ENCODE measurements at places on chromosomes 7 and 10.

- no peak for DNase-seq
Measured at GRCh38 chr7:54841772-54842697, 83.0 kb upstream of the SEC61G start.

- DNase-seq: no peak
Measured at GRCh38 chr7:134941185-134941900, 45.0 kb upstream of the AGBL3 start.

DNA sequence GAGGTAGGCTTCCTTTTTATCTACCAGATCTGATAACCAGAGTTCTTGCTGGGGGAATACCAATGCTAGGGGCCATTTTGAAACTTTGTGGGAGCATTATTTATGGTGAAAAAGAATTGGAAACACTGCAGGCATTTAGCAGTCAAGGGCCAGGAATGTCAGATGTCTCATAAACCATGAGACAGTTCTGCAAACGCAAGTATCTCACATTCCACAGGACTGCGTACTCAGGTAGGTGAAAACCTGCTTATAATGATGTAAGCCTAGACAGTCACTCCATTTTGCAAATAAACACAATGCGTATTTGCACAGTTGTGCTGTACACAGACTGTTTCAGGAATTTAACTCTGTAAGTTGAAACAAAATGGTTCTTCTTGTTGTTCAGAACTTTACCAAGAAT lies 33.9 kb downstream of the ECHDC3 start:
- no peak for DNase-seq

- no peak for DNase-seq
Measured at GRCh38 chr10:36091007-36091406, 448.9 kb upstream of the FZD8 start.

- no peak for DNase-seq
Measured at GRCh38 chr7:143407287-143408251, 1.1 kb downstream of the EPHA1 start.

- DNase-seq: no peak
Measured at GRCh38 chr10:103820101-103821062, 35.0 kb downstream of the SH3PXD2A start.

DNA sequence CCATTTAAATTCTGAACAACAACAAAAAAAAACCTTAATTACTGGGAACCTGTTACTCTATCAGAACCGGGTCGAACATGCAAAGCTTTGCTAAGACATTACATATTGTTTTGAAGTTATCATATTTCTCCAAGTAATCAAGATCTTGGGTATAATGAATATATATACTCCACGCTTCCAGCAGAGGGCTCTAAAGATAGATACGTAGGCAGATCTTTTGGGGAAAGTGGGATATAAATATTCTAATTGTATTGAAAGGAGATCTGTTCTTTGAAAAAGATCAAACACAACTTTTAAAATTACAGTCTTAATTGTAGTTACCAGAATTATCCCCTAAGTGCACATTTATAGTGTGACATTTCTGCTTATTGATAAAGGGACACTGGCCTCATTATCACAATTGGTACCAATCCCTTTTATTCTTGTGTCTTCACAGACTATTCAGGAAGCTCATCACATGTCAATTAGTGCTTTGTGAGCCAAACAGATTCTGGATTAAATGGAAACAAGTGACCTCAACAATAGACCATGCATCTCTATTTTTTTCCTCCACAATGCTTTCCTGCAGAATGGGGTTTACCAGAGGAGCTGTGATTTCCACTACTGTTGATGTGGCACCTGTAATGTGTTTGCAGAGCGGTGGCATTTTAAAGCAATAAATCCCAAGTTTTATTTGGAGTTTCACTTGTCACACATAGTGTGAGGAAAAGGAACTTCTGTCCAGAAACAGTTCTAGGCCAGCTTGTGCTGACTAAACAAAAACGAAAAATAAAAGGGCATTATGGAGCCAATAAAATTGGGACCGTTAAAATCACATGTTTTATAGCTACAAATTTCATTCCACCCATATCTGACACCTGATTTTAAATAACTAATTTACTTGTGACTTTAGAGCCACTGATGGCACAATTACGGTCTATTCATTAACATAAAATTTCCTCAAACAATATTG lies 122.4 kb downstream of the CTTNBP2 start:
- no peak for DNase-seq

DNA sequence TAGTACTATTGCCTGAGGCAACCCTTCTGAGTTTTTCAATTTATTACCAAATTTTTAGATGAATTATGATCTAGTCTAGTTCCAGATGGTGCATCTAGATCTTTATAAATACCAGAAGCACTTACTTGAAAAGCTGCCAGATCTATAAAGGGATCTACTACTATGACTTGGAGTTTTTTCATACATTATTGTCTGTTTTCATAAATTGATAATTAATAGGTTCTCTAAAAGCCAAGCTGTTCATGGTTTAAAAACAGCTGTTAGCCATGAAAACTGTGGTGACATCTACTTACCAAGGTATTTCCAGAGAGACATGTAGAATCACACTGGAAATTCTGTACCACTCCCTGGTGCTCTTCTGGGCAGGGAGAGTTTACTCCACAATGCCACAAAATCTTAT lies 786.5 kb upstream of the C7orf33 start:
- DNase-seq: no peak

GRCh38 chr7:101795461-101795860 lies 22.0 kb upstream of the CUX1 start:
- DNase-seq: no peak

DNA sequence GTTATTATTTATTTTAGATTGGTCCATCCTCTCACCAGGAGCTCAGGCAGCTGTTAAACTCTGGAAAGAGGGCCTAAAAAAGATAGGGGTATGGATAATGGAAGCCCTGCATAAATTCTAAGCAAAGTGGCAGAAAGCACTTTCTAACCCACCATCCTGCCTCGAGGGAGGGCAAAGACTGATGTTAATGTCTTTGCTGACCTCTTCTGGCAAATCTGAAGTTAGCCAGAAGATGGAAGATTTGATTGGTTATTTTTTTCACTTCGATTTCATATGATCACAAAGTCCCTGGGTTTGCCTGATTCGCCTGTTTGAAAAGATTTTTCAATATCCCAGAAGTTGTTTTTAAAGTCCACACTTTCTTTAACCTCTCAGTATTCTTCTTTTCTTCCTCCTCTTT lies 24.8 kb downstream of the OR9A2 start:
- no peak for DNase-seq

DNA sequence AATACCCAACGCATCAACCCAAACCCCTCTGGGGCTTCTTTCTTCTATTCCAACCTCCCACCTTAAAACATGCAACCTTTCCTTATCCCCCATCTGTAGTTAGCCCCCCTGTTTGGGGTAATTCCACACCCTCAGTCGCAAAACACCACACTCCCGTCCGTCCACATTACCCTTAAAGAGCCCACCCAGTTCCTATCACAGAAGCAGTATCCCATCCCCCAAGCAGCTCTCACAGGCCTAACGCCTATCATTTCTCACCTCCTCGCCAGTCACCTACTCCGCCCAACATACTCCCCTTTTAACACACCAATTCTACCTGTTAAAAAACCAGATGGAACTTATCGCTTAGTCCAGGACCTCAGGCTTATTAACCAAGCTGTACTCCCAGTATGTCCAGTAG lies 63.7 kb downstream of the LRRC17 start:
- DNase-seq: no peak

DNA sequence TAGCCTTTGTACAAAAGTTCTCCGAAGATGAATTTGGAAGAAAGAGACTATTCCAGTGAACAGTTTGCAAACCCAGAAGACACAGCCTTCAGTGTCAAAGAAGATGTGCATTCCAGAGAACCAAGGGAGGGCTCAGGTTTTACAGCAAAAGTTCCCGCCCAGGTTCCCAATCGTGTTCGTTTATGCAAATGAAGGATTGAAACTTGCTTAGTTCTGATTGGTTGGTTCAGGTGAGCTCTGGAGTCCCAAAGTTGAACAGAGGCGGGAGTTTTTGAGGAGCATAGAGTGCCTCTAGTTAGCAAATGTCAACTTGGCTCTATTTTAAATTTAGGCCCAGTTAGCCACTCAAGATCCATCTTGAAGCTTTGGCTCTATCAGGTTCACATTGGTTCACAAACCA lies 51.3 kb downstream of the TMEM270 start:
- no peak for DNase-seq

DNA sequence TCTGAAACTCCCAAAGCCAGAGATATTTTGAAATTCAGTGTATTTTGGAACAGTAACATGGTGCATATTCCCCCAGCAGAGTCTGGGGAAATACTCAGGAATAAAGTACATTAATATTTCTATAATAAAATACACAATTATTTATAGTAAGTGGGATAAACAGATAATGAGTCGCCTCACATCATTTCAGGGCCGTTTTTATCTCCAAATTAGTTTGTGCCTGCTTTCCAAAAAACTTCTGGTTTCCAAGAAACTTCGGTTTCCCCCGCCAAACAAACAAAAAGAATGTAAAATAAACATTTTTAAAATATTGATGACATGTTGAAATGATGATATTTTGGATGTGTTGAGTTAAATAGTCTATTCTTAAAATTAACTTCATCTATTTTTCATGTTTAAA lies 48.2 kb downstream of the AFAP1L2 start:
- DNase-seq: no peak

GRCh38 chr10:112307358-112308124 lies 24.3 kb downstream of the TECTB start:
- DNase-seq: no peak

DNA sequence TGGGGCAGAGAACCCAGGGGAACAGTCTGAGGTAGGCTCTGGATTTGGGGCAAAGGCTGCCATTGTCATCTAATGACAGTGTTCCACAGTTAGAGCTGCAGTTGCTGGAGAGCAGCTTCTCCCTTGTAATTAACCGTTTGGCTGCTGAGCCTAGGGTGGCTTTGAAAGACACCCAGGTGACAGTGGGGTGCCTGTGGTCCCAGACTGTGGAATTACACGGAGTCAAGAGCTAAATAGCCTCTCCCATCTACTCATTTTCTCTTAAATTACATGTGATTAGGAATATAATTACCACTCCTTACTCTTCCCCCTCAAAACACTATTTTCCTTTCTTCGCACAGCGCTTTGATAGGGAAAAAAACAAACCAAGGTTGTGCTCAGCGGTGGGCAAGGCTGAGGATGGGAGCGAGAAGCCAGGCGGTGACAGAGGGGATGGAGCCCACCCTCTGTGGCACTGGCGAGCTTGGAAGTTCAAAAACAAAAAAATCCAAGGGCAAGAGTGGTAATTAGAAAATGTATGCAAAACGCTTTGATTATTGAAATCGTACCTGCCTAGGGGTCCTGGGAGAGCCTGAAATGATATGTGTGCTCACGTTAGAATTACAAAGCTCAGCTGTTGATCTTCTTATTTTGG lies 44.1 kb downstream of the BAMBI start:
- no peak for DNase-seq

GRCh38 chr7:132072873-132073272 lies 503.4 kb downstream of the PLXNA4 start:
- no peak for DNase-seq

- no peak for DNase-seq
Measured at GRCh38 chr10:78502210-78502936, 468.7 kb downstream of the RPS24 start.

DNA sequence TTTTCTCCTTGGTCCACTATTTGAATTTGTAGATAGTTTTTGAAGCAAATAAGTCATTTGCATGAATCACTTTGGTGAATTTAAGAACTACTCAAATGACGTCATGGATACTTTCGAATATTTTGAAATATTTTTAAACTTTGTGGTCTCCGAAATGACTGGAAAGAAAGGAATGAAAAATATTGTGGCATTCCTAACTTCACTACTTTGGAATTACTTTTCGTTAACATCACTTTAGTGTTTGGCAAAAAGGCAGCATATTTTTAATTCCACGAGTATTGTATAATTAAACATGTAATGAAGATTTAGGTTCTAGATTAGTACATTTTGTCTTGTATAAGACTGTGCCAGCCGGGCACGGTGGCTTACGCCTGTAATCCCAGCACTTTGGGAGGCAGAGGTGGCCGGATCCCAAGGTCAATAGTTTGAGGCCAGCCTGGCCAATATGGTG lies 35.3 kb upstream of the ZRANB1 start:
- DNase-seq: no peak

GRCh38 chr10:49356944-49357343 lies 38.9 kb downstream of the DRGX start:
- DNase-seq: no peak

- no peak for DNase-seq
Measured at GRCh38 chr10:124697837-124698544, 46.2 kb downstream of the FAM53B start.

DNA sequence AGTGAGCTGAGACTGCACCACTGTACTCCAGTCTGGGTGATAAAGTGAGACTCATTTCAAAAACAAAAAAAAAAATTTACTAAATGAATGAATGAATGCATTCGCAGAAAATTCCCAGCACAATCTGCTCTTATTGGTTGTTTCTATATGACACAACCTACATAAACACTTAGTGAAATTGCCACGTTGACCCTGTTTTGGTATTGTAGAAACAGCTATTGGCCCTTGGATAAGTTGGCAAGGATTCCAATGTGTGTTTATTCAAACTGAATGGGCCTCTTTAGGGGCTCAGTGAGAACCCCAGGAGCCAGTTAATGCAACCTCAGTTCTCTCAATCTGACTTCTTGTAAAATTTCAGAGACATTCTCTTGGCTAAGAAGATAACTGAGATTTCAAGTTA lies 66.0 kb downstream of the HHEX start:
- no peak for DNase-seq

GRCh38 chr7:154720016-154720415 lies 282.9 kb downstream of the PAXIP1 start:
- no peak for DNase-seq

- peak; percentile 60 for DNase-seq
Measured at GRCh38 chr7:94394437-94395140, at the start of gene COL1A2. Gene COL1A2, plus strand, starts transcription at chr7:94394895. Its CDS starts 137 bp downstream, at chr7:94395032.

DNA sequence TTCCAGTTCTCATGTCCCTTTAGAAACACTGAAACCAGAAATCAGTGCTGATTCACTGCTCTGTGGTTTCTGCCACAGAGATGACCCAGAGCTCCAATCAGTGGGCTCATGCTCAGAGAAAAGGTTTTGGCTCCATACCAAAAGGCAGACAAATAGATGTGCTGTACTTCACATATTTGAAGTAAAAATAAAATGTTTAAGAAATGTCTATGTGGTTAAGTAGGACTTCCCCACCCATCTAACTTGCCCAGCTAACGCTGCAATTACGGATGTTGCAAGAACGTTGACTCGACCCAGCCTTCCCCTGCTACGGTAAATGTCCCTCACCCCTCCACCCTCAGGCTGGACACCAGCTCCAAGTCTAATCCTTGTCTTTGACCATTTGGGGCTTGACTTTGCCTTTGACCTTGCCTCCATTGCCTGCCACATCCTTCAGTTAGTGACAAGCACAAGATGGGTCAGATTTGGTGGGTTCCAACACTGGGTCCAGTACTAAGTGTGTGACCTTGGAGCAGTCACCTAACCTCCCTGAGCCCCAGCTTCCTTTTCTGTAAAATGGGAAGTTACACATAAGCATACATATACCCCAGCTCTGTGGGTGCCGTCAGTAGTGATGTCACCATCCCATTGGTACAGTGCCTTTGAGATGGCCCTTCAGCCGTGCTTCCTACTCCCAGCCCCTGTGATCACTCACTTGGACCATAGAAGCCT lies 95.8 kb downstream of the CHST15 start:
- peak; percentile 37 for DNase-seq

GRCh38 chr10:120688928-120689327 lies 162.2 kb upstream of the WDR11 start:
- DNase-seq: no peak

Measured in mesothelial cell of epicardium (in vitro differentiated cells).